ENCODE measurements at places on chromosomes 2 and 18.

DNA sequence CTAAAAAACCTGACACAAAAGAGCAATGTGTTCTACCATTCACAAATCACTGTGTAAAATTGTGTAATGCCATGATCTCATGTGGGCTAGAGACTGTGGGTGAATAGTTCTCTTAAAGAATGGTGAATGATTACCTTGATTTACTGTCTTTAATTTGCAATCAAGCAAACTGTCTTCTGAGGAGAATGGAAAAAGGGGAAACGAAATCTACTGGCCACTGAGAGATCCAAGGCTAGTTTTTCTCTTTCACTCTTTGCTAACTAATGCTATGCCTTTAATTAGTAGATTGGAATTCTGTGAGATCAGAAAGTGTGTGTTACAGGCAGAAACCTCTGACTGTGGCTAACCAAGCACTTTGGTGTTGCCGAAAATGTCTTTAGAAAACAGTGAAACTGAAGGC lies 422.7 kb downstream of the TGIF1 start:
- DNase-seq: no peak

- no peak for DNase-seq
Observed at GRCh38 chr2:105796791-105797190, 52.1 kb downstream of the NCK2 start.

- no peak for DNase-seq
Observed at GRCh38 chr18:5303636-5304035, 8.1 kb upstream of the ZBTB14 start.

DNA sequence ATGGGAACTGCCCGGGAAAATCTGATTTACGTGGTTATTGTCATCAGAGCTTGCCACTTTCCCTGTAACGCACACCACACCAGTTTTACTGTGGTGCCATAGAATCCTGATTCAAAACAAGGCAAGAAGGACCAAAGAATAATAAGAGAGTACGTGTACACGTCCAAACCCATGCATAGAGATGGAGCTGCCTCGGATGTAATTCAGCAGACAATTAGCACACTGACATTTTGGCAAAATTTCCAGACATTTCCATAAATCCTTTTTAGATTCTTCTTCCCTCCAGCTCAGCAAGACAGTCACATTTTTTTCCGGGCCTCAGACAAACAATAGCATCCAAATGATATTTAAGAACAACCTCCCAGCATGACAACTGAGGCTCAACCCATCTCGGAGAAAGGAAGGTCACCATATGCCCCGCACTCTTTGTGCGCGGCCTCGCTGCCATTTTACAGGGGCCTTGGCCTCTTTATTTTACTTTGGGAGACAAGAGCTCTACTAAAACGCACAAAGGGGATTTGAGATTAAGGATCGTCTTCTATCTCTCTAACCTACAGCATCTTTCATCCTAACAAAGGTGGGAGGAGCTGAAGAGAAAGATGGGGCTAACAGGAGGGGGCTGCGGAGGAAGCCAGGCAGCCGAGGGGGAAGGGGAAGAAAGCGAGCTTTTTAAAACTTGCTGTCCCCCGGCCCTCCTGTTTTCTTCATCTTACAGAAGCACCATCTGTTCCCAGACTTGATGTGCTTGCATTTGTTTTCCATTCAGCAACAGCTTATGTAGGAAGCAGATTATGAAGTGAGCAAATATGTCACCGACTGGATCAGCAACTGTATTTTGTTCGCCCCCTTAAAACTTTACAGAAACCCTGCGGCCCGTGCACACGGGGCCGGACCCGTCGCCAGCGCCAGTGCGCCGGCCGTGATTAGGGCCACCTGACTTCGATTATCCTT lies 61.0 kb downstream of the CDCA7 start:
- DNase-seq: peak; percentile 13

DNA sequence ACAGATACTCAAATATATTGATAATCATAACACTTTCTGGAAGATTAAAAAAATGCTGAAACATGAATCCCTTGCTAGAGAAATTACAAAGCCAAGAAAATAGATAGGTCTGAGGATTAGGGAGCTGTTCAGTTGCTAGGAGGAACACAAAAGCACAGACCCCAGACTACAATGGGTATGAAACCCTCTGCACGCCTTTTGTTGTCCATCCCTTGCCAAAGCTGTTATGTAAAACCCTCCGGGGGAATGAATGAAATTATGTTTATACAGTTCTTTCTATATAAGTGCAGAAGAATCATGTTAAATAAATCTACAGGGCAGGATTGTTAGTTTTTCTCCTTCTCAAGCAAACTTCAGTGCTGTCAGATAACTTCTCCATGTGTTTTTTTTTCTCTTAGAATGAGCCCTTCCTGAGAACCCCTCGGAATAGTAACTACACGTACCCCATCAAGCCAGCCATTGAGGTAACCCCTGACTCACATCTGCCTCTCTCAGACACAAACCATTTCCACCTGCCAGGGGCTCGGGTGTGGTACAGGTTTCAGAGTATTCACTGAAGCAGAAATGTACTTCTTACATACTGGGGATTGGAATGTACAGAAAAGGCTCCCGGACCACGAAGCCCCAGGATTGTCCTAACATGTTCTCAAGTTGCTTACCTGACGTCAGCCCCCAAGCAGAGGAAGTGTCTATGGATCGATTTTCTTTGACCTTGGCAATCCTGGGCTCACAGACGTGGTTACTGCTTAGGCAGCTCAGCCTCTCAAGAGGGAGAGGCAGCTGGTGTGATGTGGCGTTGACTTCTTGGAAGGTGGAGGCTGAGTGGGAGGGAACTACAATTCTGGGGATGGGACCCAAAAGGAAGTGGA lies 118.0 kb downstream of the PLB1 start:
- DNase-seq: peak; percentile 65

All from fibroblast of villous mesenchyme (primary cell).